Germinal center (tissue), 1 donor: ENCODE measurements at places on chromosomes 6 and 20.
A peak's percentile ranks its signal among the peaks of the same experiment; 100 is the strongest.

- no peak for DNase-seq
Measured at GRCh38 chr6:134730013-134730412, 219.9 kb downstream of the ALDH8A1 start.

GRCh38 chr20:37500311-37500710, 20.7 kb upstream of the NNAT start:
- no peak for DNase-seq

GRCh38 chr20:60097285-60097684, 139.1 kb downstream of the CDH26 start:
- DNase-seq = no peak

GRCh38 chr20:64268174-64268573, 12.6 kb downstream of the PCMTD2 start:
- DNase-seq = no peak

- no peak for DNase-seq
Measured at GRCh38 chr6:26372308-26373144, 7.5 kb downstream of the BTN3A2 start.

DNA sequence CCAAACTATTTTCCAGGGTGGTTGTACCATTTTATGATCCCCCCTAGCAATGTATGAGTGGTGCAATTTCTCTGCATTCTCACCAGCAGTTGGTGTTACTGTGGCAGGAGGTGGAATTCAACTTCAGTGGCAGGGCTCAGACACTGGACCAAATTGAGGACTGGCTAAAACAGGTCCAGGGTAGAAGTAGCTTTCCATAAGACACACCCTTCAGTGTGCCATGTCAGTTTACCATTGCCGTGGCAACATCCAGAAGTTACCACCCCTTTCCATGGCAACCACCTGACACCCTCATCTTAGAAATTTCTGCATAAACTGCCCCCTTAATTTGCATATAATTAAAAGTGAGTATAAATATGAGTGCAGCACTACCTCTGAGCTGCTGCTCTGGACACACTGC, 180.7 kb upstream of the GGTLC1 start:
- DNase-seq = no peak

DNA sequence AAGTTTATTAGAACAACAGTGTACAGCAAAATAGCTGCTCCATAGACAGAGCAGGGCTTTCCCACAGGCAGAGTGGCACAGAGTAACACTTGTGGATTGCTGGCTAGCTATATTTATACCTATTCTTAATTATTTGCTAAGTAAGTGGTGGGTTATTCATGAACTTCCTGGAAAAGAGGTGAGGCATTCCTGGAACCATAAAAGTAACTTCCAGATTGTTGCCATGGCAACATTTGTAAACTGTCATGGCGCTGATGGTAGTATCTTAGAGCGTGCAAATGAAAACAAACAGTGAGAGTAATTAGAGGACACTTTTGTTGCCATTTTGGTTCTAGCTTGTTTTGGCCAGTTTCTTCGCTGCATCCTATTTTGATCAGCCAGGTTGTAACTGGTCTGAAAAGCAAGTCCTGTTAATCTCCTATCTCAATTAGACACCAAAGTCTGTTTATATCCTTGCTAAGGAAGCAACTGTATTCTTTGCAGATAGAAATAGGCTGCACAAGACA, 23.9 kb downstream of the DEFB114 start:
- no peak for DNase-seq

DNA sequence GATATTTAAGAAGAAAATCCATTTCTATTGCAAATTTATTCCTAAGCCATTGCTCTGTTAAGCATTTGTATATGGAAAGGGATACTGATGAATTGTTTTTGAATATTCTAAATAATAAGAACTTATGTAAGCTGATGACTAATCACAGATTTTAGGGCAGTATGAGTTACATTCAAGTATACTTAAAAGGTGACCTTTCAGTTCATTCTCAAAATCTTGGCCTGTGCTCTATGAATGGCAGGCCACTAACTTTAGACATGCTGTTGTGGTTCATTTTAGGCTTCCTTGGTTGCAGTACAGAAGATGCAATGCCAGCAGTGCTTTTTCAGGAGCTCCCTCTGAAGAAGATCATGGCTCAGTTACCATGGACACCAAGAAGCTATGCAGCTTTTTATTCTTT, 380.4 kb downstream of the CENPW start:
- DNase-seq = no peak

DNA sequence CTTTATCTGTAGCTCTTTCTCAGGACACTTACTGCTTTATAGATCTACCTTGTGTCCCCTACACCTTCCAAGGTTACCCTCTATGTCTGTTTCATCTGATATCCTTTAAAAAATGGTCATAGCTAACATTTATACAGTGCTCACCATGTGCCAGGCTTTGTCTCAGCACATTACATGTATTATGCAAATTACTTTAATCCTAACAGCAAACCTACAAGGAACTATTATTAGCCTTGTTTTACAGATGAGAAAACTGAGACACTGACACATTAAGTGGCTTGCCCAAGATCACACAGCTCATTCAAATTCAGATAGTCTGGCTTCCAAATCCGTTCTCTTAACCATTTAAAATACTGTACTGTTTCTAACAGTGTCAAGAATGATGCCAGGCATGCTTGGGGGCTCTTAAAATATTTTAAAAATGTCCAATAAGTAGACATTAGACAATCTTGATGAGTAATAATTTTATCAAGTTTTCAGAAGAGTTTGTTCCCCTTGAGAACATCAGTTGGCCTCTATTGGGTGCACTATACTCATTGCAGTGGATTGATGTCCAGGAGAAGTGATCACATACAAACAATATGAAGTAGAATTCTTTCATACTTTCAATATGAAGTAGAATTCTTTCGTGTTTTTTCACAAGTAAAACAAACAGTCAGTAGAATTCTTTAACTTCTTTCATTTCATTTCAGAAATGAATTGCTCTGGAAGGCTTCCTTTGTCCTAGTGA, 69.6 kb downstream of the DNAH8 start:
- DNase-seq = no peak

GRCh38 chr20:38847840-38848239, 42.3 kb downstream of the PPP1R16B start:
- DNase-seq = no peak

DNA sequence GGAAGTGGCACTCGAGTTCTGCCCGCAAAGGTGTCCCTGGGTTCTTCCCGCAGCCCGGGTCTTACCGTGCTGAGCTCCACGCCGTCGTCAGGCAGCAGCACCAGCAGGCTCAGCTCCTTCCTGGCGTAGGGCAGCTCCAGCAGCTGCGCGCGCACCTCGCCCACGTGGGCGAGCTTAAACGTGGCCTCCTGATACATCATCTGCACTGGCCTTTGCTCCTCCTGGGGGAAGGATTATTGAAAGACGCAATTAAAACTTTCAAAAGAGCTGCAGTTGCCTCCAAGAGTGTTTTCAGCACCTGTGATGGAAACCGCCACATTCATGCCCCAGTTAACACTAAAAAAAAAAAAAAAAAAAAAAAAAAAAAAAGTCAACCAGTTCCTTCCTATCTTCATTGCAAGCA, 11.3 kb downstream of the SERPINB9 start:
- DNase-seq = peak; percentile 53

- DNase-seq = no peak
Measured at GRCh38 chr20:60868316-60868891, 383.7 kb upstream of the CDH4 start.

GRCh38 chr6:74343804-74344203, 647.8 kb downstream of the CD109 start:
- no peak for DNase-seq

GRCh38 chr6:158834675-158835385, 15.7 kb upstream of the EZR start:
- no peak for DNase-seq

DNA sequence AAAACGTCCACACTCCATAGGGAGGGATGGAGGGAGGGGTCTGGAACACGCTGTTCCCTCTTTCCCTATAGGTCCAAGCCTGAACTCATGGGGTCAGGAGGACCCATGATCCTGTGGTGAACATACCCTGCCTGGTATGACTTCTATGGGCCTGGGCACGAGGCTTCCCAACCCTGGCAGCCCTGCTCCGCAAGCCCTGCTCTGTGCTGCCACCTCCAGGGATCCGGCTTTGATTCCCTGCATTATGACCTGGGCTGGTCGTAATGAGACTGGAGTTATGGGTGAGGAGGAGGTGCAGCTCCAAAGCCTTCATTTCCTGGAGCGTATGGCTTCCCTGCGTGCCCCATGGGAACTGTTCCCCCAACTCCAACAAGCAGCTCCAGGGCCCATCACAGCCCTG, 54.9 kb downstream of the CDH22 start:
- DNase-seq = no peak

DNA sequence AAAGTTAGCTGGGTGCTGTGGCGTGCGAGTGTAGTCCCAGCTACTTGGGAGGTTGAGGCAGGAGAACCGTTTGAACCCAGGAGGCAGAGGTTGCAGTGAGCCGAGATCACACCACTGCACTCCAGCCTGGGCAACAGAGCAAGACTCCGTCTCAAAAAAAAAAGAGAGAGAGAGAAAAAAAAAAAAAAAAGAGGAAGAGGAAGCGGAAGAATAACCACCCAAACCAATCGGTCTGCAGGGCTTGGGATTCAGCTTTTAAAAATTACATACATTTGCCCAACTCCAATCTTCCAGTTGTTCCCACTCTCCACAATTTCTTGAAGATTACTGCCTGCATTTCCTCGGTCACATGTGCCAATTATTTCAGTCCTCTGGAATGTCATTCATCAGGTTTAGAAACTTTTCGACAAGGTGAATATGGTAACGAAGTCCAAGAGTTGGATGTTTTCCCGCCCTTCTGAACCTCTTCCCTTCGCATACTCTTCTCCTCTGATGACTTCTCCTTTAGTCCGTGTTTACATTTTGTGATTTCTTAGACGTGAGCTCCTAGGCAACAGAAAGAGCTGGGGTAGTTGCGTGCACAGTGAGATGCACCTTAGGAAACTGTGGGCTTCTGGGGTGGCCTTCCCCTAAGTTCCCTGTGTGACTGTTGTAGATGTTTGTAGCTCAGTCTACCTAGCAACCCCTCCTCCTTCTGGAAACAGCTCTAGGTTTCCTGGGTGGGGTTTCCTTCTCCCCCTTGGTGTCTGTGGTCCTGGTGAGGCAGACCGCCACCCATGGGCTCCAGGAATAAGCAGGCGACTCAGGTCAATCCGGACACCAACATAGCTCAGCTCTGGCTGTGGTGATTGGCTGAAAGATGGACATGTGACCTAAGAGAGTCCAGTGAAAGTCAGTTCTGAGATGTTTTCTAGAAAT, 63.0 kb upstream of the NCOA3 start:
- peak; percentile 57 for DNase-seq

- peak; percentile 25 for DNase-seq
Measured at GRCh38 chr6:41288030-41288753, 1.7 kb upstream of the TREM1 start.

- no peak for DNase-seq
Measured at GRCh38 chr6:136427378-136427717, 122.9 kb downstream of the MAP7 start.

DNA sequence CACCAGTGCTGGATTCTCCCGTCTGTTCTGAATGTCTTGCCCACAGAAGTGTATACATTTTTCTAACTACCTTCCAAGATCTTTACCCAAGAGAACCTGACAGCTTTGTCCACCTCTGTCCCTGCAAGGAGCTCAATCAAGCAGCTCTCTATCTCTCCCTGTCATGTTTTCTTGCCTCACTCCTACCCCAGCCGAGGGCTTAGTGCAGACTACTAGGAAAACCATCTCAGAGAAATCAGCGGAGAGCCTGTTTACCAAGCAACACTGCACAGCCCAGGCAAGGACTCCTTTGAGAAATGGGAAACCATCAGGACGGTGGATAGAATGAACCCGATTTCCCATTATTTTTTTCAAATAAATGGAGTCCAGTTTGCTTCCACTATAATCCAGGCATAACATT, 250.7 kb upstream of the JARID2 start:
- no peak for DNase-seq

GRCh38 chr6:136024711-136025110, 173.2 kb downstream of the PDE7B start:
- no peak for DNase-seq

GRCh38 chr6:62150048-62150663, 135.9 kb downstream of the KHDRBS2 start:
- DNase-seq = peak; percentile 7

GRCh38 chr6:12020187-12020791, 8.2 kb downstream of the HIVEP1 start:
- DNase-seq = no peak
